CD4-positive, alpha-beta T cell treated with Interleukin-4 for 4 hours (primary cell): ENCODE measurements at places on chromosomes 4 and X.

DNA sequence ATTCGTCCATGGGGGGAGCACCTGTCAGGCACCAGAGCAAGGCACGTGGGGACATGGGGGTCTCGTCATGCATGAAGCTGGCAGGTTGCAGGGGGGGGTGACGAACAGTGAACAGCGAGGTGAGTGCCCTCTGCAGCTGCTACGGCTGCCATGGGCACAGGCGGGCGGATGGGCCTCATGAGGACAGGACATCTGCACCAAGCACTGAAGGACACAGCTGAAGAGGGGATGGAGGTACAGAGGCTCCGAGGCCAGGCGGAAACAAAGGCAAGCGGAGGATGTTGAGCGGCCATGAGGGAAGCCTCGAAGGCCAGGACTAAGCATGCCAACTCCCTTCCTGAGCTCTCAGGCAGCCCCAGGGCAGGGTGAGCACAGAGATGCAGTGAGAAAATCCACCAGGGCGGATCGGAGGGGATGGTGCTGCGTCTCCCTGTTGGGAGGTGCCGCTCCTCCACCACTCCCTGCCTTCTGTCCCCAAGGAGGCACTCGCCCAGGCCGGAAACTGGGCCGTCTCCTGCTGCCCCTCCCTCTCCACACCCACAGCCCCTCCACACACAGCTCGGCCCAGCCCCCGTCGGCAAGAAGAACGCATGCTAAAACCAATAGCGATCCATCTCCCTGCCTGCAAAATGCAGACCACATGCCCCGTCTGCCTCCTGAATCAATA is 24.6 kb downstream of the ABLIM2 start:
- no peak for DNase-seq

DNA sequence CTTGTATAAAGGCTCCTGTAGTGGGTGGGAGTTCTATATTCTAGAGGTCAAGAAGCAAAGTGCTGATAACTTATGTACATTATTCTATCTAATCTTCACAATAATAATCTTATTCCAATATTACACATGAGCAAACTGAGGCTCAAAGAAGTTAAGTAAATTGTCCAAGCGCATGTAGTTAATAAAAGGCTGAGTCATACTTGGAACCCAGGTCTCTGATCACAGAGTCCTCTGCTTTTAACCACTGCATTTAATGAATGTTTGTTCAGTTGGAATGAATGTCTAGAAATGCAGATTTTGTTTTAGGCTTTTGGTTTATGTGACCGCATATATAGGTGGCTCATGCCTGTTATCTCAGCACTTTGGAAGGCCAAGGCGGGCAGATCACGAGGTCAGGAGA is 88.4 kb upstream of the PAQR3 start:
- no peak for DNase-seq

GRCh38 chr4:924107-925096 is 7.7 kb downstream of the GAK start:
- DNase-seq: no peak

- DNase-seq: no peak
Measured at GRCh38 chr4:38896940-38897339, 29.3 kb downstream of the FAM114A1 start.

DNA sequence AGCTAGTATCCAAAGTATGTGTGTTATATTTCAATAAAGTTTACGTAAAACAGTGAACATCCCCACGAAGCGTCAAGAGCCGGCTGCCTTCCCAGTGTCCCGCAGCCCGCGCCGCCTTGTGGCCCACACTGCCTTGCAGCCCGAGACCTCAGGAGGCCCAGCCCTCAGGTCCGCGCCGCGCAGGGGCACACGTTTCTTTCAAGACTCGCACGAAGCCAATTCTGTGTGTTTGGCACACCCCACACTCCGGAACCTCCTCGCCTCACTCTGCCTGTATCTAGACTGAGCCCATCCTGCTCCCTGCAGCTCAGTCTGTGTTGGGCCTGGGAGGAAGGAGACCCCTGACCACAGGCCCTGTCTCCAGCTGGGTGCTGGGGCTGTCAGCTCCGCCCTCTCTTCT is 5.8 kb downstream of the LRPAP1 start:
- DNase-seq: no peak

- DNase-seq: no peak
Measured at GRCh38 chrX:129593137-129593536, 53.1 kb downstream of the OCRL start.

GRCh38 chr4:108683479-108683878 is 33.1 kb downstream of the OSTC start:
- DNase-seq: no peak

- no peak for DNase-seq
Measured at GRCh38 chrX:13345438-13345837, 25.6 kb upstream of the ATXN3L start.

GRCh38 chr4:61938250-61938846 is 738.2 kb downstream of the ADGRL3 start:
- no peak for DNase-seq

DNA sequence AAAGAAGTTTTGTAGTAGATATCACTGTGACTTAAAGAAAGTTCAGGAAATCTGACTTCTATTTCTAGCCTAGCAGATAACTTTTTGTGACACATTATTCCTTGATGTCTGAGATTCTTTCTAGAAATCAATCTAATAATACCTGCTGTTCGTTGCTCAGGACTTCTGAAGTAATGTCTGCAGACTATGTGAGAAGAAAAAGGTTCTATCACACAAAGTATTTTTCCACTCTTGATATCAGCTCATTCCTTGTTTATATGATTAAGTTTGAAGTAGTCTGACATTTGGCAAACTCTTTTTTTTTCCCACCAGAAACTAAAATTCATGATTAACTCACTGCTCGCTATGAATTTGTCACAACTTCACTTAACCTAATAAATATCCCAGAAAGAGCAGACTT is 56.6 kb downstream of the TLL1 start:
- DNase-seq: no peak

DNA sequence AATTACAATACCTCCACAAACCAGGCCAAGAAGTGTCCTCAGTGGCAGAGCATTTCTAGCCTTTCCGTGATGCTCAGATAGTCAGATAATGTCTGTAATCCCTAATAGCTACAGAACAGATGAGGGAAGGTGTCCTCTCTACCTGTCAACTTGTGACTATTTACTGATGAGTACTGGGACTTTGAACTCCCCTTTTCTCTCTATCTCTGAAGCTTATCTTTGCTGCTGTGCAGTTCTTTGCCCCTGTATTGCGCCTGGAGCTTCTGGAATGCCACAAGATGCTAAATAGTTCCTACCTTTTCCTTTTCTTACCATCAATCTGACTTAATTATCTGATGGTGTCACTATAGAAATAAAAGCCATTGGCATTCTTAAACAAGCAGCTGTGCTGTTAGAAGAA is 30.5 kb downstream of the FGF2 start:
- DNase-seq: no peak

GRCh38 chr4:17173300-17173699 is 274.9 kb upstream of the LDB2 start:
- DNase-seq: no peak

DNA sequence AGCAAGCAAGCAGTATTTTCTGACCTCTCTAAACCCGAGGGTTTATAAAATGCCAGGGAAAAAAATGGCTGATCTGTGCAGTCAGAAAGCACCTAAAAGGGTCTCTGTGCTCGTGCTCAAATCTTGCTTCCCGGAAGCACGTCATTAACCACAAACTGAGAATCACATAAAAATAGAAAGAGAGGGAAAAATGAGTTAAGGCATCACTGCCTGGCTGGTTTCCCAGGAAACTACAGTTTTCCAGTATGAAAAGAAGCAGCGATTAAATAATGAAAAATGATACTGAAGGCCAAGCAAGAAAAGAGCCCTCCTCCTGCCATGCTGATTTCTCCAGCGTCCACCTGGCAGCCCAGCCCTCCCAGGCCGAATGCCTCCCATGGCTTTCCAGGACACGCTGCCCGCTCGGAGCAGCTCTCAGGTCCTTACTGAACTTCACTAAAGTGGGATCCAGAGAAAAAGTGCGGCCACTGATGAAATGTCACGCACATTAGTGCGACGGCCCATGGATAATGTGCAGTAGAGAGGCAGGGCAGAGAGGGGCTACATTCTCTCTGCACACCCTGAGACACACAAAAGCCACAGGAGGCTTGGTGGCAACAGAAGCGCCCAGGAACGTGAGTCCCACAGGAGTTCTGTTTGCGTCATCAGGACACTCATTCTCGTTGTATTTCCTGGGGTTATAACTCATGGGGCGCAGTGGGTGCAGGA is 80.4 kb downstream of the WFS1 start:
- no peak for DNase-seq

- no peak for DNase-seq
Measured at GRCh38 chr4:144905286-144905685, 192.7 kb downstream of the ANAPC10 start.

DNA sequence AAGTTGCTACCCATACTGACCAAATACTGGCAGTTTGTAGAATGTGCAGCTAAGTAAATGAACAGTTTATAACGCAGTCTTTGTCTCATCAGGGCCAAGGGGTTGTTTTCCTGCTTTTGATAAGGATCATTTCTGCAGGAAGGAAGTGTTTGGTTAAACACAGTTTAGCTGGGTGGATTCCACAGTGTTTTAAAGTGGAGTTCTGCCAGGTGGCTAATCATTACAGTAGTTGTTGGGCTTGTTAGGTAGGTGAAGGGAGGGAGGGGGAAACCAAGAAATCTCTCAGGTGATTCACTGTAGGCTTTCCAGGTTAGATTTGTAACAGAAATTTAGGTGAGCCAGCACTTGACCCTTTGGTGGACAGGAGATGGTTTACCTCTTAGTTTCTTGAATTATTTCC is 58.1 kb downstream of the FNIP2 start:
- DNase-seq: peak; percentile 18

- DNase-seq: no peak
Measured at GRCh38 chr4:94671113-94671512, 86.6 kb upstream of the BMPR1B start.

DNA sequence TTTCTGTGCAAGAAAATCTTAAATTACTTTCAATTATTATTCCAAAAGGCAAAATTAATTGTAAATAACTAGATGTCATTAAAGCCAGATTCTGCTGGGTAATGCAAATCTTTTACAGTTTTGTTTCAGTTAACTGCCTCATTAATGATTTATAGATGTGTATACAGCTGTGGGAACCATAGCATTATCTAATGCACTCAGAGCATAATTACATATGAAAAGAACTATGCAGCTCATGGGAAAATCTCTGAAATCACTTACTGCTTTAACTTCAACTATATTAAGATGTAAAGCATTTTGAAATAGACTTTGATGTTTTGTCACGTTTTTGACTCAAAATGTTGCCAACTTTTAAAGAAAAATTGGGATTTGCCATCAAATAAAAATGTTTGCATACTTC is 630.3 kb upstream of the KLHL4 start:
- no peak for DNase-seq

GRCh38 chrX:13659063-13659462 is 6.1 kb downstream of the TCEANC start:
- DNase-seq: no peak

DNA sequence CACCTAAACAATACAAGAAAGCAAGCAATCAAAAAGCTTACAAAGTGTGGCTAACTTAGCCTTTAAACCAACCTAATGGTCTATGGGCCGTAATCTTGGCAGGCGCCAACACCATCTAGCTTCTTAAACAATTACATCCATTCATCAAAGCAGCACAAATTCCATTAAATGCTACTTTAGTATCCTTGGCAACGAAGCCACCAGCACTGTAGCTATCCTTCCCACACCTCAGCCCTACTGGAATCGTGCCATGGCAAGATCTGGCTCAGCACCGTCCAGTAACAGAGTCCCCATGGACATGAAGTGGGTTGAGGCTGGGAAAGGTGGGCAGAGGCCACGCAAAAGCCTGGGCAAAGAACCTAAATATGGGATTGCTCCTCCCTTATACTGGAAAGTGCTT is 91.6 kb upstream of the MAP3K15 start:
- DNase-seq: no peak

DNA sequence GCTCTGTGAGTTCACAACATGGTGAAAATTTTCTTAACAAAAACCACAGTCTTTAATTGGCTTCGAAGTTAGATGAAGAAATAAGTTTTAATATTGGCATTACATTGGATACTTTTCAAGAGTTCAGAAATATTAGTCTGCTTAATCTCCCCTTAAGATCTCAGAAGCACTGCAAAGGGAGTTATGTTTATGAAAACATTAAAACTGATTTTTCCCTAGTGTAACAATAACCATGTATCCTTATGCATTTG is 1.5 kb downstream of the SETD7 start:
- DNase-seq: no peak

GRCh38 chr4:107922486-107923473 is 8.6 kb upstream of the CYP2U1 start:
- DNase-seq: no peak

DNA sequence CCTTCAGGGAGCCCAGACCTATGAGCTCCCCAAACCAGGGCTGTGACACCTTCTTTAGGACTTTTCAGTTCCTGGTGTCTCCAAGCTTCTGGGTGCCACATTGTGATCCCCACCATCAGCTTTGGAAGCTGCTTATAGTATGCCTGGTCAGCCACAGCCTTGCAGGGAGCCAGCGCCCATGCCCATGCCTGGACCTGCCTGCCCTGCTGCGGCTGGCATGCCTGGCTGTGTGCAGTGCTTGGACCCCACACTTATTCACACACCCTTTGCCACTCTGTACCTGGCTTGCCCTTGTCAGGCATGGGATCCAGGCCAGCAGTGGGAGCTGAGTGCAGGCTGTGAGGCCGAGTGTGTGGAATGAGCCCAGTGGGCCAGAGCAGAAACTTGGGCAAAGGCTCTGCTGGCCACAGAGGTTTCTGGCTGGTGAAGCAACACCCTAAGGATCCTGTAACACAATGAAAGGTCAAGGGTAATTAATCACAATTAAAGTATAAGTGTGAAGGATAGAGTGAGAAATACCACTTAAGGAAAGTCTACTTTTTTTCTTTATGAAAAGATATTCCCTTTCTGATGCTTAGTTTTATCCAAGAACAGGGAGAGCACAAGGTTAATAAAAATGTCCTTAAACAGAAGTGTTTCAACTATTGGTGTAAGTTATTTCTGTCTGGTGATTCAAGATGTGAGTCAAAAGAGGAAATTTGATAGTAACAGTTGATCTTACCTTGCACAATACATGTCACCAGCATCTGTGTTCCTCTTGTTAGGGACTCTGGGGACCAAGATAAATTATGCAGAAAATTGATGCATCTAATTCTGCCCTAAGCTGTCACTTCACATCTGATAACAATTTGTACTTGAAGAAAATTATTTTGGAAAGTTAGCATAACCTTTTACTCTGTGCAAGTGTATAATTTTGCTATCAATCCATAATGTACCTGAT is 161.8 kb downstream of the FAM47A start:
- DNase-seq: no peak

DNA sequence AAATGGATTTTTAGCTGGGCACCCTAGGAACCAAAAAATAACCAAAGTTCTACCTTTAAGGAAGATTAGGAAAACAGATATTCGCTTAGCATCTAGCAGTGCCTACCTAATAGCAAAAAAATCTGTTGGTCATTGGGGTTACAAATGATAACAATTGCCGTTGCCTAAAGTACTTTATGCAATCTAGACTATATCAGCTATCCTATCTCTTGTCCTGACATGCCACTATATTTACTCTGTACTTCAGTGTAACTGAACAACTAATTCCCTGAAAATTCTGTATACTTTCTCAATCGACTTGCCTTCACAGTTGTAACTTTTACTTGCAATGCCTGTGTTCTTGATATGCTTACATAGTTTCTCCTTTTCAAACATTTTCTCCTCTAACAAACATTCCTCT is 282.9 kb upstream of the PCDH7 start:
- DNase-seq: no peak
